ENCODE measurements at places on chromosomes 7 and 10. TPM values are rescaled to one million over a fixed set of nuclear protein-coding genes. Genes with fewer than 3 reads are reported as not detected.

GRCh38 chr10:4623757-4624420 lies 202.1 kb upstream of the AKR1E2 start:
- no peak for DNase-seq

Gene SPDYE11
- 0.18 TPM for polyA plus RNA-seq

GRCh38 chr7:70193514-70193913 lies 595.2 kb downstream of the AUTS2 start:
- DNase-seq: no peak

Gene OR2A12
- 0.03 TPM for polyA plus RNA-seq

Gene TAS2R41
- not detected for polyA plus RNA-seq

Measured in right renal pelvis (tissue), 4 donors.